ENCODE measurements at places on chromosomes 7 and 10. TPM values are rescaled to one million over a fixed set of nuclear protein-coding genes. Genes with fewer than 3 reads are reported as not detected.

The FAM13C gene
- 2.6 TPM for total RNA-seq

The MRPL32 gene
- 61.0 TPM for total RNA-seq

The INTS1 gene
- 52.8 TPM for total RNA-seq

The C7orf57 gene
- total RNA-seq, result not detected

The C10orf67 gene
- not detected for total RNA-seq

The ZC3HAV1L gene
- 16.2 TPM for total RNA-seq

The KCNMA1 gene
- 2.7 TPM for total RNA-seq

The GNGT1 gene
- total RNA-seq, result not detected

The JCAD gene
- total RNA-seq, result 35.2 TPM

The SLC26A3 gene
- total RNA-seq, result not detected

The PDK4 gene
- total RNA-seq, result 42.9 TPM

The CDC14C gene
- not detected for total RNA-seq

The AGAP3 gene
- total RNA-seq, result 33.0 TPM

The JAZF1 gene
- total RNA-seq, result 5.4 TPM

The SEPTIN14 gene
- total RNA-seq, result not detected

The VPS37D gene
- 2.8 TPM for total RNA-seq

The CD36 gene
- total RNA-seq, result 0.18 TPM

The TAS2R3 gene
- not detected for total RNA-seq

Data from cardiac atrium fibroblast (primary cell).